ENCODE measurements at places on chromosomes 5 and 9.

DNA sequence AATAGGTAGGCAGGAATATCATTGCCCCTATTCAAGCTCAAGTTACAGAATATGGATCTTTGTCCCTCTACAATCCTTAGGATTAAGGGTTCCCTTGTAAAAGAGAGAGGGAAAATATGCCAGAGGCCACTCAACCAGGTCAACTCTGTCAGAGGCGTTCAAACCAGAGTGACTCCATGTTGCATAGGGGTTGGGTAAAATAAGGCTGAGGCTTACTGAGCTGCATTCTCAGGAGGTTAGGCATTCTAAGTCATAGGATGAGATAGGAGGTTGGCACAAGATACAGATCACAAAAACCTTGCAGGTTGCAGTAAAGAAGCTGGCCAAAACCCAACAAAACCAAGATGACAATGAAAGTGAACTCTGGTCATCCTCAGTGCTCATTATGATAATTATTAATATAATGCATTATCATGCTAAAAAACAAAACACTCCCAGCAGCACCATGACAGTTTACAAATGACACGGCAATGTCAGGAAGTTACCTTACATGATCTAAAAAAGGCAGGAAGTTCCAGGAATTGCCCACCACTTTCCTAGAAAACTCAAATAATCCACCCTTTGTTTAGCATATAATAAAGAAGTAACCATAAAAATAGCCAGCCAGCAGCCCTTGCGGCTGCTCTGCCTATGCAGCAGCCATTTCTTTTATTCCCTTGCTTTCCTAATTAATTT is 64.8 kb downstream of the ERP44 start:
- DNase-seq = no peak

GRCh38 chr5:94442991-94443390 is 175.4 kb downstream of the KIAA0825 start:
- DNase-seq = no peak

- DNase-seq = no peak
Observed at GRCh38 chr5:134450374-134450773, 38.7 kb upstream of the CDKN2AIPNL start.

DNA sequence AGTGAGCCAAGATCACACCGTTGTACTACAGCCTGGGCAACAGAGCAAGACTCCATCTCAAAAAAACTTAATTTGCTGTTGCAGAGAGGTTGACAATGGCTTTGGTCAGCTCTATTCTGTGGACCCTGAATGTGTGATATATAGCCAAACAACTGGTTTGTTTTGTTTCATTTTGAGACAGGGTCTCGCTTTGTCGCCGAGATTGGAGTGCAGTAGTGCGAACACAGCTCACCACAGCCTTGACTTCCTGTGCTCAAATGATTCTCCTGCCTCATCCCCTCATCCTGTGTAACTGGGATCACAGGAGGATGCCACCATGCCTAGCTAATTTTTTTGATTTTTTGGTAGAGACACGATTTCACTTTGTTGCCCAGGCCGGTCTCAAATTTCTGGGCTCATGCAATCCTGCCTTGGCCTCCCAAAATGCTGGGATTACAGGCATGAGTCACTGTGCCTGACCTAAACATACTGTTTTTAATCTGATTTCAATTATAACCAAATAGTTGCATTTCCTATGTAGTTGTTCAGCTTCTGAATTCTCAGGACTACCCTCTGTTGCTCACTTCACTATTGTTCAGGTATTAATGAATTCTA is 9.8 kb downstream of the RNF183 start:
- DNase-seq = no peak

DNA sequence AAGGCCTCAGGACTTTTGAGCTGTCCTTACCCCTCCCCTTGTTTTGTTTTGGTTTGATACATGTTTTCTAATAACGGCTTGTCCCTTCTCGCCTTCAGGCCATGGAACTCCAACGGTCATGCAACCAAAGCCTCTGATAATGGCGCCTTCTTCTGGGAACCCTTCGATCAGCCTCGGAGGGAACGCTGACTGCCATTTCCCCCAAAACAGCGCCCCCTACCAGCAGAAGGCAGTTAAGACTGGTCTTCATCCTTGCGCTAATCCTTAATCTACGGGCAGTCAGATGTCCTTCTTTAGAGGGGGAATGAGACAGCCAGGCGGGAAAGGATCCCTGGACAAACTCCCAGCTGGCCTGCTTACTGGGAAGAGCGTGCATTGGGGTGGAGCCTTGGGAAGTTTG is 276.6 kb downstream of the ICE1 start:
- DNase-seq = no peak

DNA sequence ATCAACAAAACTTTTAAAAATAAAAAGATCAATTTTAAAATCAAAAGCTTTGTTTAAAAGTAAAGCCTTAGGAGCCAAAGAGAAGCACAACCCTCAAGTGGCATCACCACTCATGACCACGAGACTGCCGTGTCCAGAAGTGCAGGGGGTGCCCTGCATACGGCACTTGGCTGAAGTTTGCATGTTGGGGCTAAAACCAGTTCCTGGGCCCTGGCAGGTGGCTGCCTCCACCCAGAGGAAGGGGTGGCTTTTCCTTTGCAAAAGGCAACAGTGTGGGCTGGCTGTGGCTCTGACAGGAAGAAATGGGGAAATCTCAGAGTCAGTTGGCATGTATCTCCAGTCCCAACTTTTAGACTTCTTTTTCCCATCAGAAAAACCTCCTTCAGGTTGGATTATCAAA is 15.3 kb downstream of the TRMO start:
- DNase-seq = no peak

GRCh38 chr9:121765021-121765950 is 113.9 kb downstream of the DAB2IP start:
- DNase-seq = no peak

- no peak for DNase-seq
Observed at GRCh38 chr9:76613974-76614373, 150.3 kb upstream of the PCA3 start.

DNA sequence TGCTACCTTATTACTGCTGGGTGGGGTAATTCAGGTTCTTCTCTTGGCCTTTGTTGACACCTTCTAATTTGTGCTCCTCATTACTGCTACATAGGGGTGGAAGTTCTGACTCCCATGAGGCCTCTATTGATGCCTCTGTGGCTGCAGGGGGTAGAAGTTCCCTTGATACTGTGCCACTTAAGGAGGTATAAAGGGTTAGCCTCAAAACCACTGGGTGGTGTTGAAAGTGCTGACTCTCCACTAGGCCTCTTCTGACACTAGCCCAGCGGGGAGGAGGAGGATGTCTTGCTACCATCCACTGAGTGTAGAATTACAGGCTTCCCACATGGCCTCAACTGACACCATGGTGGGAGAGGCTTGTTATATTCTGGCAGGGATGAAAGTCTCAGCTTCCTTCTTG is 36.7 kb upstream of the CCDC112 start:
- DNase-seq = no peak

DNA sequence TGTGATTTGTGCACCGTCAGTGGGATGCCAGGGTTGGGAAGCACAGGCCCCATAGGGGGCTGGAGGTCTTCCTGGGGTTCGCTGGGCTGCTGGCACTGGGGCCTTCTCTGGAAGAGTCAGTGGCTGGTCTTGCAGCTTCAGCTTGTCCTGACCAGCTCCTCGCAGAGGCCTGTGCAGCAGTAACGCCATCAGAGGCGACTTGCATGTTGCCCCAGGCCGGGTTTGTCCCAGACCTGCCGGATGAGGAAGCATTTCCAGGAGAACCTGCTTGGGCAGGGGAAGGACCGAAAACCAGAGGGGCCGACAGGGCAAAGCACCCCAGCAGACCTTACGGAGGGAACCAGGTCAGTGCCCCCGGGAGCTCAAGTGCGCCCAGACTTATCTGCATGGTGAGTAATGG is 54.7 kb upstream of the IRX2 start:
- DNase-seq = no peak

DNA sequence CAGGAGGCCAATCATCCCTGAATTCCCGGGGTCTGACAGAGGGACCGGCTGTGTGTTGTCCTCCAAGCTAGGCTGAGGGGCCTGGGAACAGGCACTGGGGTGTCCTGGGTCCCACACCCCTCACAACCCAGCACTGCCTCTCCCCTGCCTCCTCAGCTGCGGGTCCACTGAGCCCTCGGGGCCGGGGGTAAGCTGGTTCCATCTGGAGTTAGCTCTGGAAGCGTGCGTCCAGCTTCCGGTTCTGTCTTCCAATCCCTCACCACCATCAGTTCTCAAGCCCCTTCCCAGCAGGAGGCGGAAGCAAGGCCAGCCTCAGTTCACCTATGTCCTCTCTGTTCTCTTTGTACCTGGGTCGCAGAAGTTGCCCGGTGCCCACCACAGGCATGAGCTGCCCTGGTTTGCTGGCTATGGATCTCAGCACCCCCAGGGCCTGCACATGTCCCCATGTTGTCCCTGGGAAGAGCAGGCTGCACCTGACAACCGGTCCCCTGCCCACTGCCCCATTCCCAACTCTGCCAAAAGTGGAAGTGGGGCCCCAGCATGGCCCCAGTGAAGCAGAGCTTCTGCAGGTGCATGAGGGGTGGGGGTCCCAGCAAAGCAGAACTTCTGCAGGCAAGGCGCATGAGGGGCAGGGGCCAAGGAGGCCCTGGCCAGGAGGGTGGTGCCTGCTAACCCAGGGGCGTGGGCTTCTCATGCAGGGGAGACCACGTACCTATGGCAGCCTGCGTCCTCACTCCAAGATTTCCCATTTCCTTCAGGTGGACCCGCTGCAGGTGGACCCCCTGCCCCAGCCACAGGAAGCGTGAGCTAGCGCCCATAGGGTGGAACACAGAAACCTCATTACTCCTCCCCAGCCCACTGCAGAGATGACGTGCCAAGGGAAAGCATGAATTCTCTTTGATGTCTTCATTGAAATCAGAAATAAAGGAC is 111.9 kb downstream of the ZNF354C start:
- DNase-seq = no peak

GRCh38 chr5:112253478-112254250 is 165.4 kb downstream of the EPB41L4A start:
- no peak for DNase-seq

- no peak for DNase-seq
Observed at GRCh38 chr5:137470921-137471220, 28.3 kb downstream of the SPOCK1 start.

- no peak for DNase-seq
Observed at GRCh38 chr5:97554977-97555643, 372.1 kb upstream of the RIOK2 start.

DNA sequence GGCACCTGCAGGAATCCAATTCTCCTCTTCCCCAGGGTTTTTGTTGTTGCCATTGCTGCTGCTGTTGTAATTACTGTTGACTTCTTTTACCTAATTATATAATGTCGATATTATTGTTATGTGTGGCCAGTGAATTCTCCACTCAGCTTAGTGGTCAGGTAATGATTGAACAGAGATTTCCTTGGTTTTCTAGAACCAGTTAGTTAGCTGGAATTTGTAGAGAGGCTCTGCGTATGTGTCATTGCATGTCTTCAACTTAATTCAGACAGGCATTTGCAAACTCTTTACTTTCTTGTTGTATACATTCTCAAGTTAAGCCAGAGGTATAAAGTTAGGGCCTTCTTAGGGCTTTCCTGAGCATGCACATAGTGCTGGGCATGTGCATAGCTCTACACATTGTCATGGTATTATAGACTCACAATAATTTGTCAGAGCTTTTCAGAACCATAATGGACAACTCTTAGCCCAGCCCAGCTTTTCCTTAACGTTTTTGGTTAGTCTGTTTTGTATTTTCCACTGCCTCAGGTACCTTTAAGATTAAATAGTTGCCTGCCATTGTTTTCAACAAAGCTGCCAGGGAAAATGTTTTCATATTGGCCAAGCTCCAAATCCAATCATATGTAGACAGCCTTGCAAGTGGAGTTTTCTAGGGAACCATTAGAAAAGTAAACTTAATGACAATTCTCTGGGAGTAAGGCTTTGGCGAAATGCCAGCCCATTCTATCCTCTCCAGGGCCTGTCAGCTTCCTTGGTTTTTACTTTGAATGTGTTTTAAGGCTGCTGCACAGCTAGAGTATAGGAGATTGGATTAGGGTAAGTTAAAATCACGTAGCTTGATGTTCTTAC is 68.1 kb downstream of the UBE2R2 start:
- no peak for DNase-seq

GRCh38 chr5:132435886-132436285 is 54.7 kb downstream of the IRF1 start:
- no peak for DNase-seq

DNA sequence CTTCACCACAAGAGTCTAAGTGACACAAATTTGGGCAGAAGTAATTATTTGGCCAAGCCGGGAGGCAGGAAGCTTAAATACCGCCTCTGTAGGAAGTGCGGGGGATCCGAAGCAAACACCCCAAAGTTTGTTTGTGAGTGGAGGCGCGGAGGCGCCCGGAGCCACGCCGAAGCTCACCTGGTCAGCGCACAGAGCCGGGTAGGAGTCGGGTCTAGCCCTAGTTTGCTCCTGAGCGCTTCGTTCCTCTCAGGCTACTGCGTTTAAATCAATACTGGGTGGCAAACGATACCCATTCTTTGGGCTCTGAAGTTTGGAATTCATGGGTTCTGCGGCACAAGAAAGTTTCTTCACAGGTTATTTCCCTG is 855 bp downstream of the MCC start:
- peak; percentile 23 for DNase-seq

- no peak for DNase-seq
Observed at GRCh38 chr5:108461628-108462367, 79.9 kb upstream of the FBXL17 start.

GRCh38 chr5:89401012-89401411 is 518.0 kb upstream of the MEF2C start:
- no peak for DNase-seq

- no peak for DNase-seq
Observed at GRCh38 chr5:38451074-38451725, 105.2 kb downstream of the LIFR start.

GRCh38 chr5:1435369-1435768 is 9.9 kb downstream of the SLC6A3 start:
- no peak for DNase-seq

DNA sequence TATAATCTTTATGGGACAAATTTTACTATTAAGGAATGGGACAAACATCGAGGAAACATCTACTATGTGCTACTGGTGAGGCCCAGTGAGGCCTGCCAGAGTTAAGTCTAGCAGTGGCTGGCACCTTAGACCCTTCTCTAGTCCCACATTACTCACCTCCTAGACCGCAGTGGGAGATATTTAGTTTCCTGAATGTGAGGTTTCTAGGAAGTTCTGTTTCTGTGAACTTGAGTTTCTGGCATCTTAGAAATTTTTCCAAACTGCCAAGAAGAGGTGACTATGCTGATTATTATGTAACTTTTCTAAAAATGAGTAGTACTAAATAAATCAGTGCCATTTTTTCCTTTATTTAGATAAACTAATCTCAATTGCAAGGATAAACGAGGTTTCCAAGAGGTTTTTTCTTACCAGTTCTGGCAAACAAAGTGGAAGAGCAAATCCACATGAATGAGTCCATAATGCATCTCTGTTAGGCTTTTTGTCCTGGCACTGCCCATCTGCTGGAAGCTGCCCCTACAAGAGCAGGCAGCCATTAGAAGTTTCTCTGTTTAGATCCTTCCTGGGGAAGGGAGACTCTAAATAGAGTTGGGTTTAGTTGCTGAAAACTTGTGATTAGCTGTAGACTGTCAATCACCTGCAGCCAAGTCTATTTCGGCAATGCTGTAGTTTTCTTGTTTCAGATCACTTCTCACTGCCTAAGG is 348.7 kb downstream of the MAN2A1 start:
- no peak for DNase-seq

- no peak for DNase-seq
Observed at GRCh38 chr9:26685818-26686217, 206.8 kb downstream of the CAAP1 start.

Measured in germinal center (tissue), 1 donor.